Activated T-helper 17 cell treated with anti-CD3 and anti-CD28 coated beads, Interleukin-2, amount 50 U/mL, for 72 hours (primary cell): ENCODE measurements at places on chromosomes 2 and 18.
A peak's percentile ranks its signal among the peaks of the same experiment; 100 is the strongest.

GRCh38 chr2:148832637-148833036, 42.4 kb upstream of the KIF5C start:
- ATAC-seq = no peak

DNA sequence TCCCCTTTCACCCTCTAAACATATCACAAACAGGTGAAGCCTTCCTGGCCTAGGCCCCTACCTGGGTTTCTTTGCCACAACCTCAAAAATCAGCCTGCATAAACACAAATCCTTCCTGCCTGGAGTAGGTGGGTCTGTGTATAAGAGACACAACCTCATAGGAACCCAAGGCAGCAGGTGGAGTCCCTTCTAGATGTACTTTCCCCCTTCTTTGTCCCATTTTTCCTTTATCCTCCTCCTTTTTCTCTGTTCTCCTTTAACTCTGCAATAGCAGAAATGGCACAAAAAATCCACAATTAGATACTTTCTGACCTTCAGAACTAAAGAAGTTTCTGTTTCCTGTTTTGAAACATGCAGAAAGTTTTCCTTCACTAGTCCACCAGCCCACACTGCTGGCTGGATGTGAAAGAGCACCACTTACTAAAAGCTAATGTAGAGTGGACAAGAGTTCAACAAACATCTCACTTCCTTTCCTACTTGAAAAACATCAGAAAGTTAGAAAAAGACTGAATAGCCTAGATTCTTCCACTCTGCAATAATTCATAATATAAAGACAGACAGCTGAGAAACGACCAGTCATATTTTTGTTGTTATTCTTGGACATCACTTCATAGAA, 11.2 kb downstream of the SLC40A1 start:
- ATAC-seq = peak; percentile 35

- ATAC-seq = peak; percentile 87
Observed at GRCh38 chr18:63465059-63465458, 11.7 kb upstream of the SERPINB5 start.

- no peak for ATAC-seq
Observed at GRCh38 chr2:9416962-9417316, 6.4 kb downstream of the ITGB1BP1 start.

GRCh38 chr2:156563994-156564753, 128.0 kb downstream of the GPD2 start:
- ATAC-seq = no peak

DNA sequence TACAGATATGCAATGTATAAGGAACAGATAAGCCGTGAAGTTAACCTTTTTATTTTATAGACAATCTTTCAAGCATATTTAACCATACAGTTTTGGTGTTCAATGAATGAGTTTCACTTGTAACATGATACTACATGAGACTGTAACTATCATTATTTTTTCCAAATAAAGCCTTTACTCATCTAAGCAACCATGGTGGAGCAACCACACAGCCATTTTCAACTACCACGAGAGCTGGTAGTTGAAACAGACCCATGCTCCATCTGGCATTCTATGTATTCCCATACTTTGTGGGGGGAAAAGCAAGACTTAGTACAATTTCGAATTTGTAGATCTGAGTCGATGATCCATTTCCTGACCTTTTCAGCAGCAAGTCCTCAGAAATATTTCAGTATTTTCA, 159.3 kb upstream of the RND3 start:
- ATAC-seq = no peak

- ATAC-seq = no peak
Observed at GRCh38 chr2:119441376-119442225, 9.9 kb downstream of the TMEM37 start.

DNA sequence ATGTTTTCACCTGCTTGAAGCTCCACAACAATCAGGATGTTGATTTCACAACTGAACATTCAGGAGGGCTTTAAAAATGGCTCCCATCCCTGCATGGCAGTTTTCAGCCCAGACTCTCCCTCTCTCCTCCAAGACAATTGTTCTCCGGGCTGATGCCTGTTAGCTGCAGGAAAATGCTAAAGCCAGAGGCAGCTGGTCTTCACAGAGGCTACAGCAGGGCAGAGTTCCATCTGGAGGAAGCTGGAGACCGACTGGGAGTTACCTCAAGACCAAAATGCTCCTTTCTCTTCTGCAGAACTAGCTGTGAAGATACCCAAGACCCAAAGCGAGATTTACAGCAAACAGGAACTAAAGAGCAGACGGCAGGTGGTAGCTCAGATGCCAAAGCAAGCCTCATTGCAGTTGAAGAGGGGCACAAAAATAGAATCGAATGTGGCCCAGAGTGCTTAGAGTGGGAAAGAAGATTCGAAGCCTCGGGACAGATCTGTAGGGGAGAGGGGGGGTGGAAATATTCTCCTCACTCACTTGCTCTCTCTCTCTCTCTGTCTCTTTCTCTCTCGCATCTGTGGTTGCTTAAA, 423.6 kb downstream of the ZNF521 start:
- ATAC-seq = no peak

- no peak for ATAC-seq
Observed at GRCh38 chr2:79191081-79191480, 31.5 kb upstream of the REG3A start.

GRCh38 chr2:100522430-100522829, 40.4 kb upstream of the PDCL3 start:
- no peak for ATAC-seq

DNA sequence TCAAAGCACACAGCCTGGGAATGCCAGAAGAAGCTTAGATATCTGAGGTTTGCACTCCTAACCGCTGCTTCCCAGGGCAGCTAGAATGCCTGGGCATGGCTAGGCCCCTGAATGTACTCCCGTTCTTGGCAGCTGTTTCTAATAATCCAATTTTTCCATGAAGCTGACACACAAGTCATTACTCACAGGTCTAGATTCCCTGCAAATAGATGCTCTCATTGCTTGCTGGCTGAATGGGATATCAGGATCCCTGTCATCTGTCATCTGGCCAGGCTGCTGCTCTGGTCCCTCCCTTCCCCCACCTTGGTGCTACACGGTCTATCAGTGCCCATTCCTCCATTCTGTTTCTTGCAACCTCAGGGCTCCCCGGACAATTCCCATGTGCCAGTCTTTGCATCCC, 40.7 kb upstream of the TEX51 start:
- ATAC-seq = no peak

DNA sequence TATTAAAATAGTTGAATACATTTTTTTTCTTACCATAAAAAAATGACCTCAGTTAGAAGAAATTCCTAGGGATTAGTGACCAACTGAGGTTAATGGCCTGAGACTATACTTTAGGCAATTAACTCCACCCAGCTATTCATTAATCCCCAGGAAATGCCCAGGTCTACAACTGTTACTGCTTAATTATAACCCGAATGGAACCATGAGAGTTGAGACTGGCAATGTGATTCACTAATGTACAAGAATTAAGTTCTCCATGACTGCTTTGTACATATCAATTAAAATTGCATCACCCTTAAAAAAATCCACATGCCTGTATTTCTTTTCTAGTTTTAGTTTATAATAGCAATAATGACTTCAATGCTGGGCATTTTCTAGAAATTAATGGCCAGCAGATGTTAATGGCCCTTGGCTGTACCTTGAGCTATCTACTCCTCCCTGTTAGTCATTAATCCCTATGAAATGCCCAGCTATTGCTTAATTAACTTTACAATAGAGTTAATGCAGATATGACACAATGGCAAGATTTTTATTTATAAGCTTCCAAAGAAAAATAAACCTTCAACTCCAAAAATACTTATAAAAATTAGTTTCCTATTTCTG, 44.1 kb downstream of the ERBB4 start:
- ATAC-seq = no peak

GRCh38 chr2:111050701-111051376, 69.9 kb upstream of the BCL2L11 start:
- ATAC-seq = peak; percentile 8

- no peak for ATAC-seq
Observed at GRCh38 chr2:5748946-5749345, 56.8 kb downstream of the SOX11 start.

- ATAC-seq = peak; percentile 49
Observed at GRCh38 chr18:62828091-62828640, 112.8 kb downstream of the PHLPP1 start.

GRCh38 chr2:150732064-150732463, 244.6 kb upstream of the RND3 start:
- ATAC-seq = no peak

DNA sequence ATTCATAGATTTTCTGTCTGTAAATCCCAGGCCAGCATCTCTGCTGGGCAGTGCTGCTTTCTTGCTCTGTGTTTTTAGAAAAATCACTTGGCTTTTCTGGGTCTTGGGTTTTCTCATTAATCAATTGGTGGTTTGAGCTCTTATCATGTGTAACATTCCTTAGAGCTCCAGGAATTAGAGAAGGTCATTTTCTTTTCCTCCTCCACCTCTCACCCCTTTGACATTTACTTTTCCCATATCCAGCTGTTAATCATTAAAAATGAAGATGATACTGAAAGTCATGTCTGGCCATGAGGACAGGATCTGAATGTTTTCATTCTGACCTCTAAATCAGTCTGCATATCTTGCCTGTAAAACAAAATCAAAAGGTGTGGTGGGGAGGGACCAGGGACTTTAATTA, 111.0 kb downstream of the LRRTM1 start:
- no peak for ATAC-seq

- no peak for ATAC-seq
Observed at GRCh38 chr18:57982372-57983021, 61.5 kb upstream of the NEDD4L start.

GRCh38 chr2:100852447-100852846, 32.5 kb downstream of the NPAS2 start:
- no peak for ATAC-seq

DNA sequence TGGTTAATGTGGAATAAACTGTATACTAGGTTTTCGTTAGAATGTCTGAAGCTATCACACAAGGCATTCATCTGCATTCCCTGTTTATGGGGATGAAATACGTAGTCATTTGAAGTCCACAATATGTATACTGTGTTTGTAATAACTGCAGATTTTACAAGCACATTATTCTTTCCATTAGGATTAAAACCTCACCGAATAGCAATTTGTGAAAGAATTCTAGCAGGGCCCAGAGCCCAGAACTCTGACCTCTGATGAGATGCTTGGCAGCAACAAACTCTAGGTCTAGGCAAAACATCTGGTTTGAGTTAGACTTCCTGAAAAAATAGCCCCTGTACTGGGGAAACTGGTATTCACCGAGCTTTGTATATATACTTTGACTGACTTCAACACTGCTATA, 158.2 kb downstream of the SRBD1 start:
- ATAC-seq = no peak

DNA sequence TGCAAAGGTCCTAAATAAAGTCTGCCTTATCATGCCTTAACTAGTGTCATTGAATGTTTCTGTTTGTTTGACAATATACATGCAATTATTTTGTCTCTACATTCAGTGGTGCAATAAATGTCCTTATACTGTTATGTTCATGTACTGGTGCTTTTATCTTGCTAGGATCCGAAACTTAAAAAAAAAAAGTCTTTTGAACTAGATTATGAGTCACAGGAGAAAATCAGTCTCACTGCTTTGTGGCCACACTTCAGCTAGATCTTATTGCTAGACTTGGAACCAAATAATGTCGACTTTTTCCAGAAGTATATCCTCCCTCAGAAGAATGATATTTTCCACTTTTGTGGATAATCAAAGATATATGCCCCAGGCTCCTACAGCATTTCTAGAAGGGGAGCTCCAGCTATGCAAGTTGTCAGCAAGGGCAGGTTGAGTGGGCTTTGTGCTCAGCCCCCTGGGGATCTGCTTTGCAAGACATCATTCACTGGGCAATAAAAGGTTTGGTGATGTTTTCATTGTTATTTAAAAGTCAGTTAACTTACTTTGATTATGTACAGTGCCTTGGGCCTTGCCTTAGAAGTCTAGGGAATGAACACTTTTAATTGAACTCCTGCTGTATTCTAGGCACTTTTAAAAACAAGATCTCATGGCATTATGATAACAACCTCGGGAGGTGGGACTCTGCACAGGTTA, 157.1 kb upstream of the LRRTM1 start:
- no peak for ATAC-seq

GRCh38 chr2:208556983-208557484, 150.4 kb downstream of the PTH2R start:
- ATAC-seq = no peak

DNA sequence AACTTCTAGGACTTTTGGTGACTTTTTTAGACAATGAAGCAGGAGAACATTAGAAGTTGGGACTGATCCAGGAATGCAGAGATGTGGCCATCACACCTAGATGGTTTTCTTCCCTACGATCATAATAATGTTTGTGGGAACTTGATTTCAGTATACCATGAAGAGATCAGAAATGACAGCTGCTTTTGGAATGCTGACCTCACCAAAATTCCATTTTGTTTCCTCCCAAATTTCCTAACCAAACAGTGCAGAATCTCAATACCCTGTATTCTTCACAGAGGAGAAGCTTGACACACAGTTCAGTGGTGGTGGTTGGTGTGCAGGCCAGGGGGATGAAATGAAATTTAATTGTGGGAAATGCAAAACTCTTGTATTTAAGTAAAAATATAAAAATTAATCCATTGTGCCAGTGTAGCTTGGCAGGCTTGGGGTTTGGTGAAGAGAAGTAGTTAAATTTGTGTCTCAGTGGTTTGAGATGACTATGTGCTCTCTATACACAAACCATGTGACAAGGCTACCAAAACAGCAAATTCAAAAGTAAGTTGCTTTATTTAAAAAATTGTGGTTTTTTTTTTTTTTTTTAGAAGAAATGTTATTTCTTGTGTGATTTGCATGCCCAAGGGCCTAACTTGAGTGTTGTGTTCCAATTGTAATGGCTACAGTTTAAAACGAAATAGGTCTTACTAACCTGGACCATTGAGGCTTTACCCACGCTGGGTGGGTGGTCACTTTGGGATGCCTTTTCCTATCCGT, 252.4 kb downstream of the LPIN1 start:
- peak; percentile 37 for ATAC-seq

DNA sequence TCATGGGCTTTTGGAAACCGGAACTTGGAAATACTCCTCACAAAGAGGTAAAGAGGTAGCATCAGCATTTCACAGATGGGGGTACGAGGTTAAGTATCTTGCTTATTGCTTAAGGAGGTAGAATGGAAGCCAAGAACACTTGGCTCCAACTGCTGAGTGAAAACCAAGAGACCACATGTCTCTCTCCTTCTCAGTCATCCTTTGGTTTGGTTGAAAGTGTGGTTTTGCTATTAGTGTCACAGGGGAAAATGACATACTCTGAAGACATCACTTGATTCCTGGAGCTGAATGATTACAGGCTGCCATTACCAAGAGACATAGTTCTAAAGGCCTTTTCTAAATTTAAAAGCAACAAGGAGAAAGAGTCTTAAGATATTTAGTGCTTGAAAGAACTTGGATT, 41.5 kb downstream of the ANTXR1 start:
- ATAC-seq = peak; percentile 98

GRCh38 chr2:105080461-105080860, 42.6 kb downstream of the MRPS9 start:
- ATAC-seq = no peak
